Stimulated activated CD4-positive, alpha-beta T cell treated with anti-CD3 and anti-CD28 coated beads, Interleukin-15, amount 100 ng/mL, for 1 hour (primary cell): ENCODE measurements at places on chromosomes 13 and 19.

DNA sequence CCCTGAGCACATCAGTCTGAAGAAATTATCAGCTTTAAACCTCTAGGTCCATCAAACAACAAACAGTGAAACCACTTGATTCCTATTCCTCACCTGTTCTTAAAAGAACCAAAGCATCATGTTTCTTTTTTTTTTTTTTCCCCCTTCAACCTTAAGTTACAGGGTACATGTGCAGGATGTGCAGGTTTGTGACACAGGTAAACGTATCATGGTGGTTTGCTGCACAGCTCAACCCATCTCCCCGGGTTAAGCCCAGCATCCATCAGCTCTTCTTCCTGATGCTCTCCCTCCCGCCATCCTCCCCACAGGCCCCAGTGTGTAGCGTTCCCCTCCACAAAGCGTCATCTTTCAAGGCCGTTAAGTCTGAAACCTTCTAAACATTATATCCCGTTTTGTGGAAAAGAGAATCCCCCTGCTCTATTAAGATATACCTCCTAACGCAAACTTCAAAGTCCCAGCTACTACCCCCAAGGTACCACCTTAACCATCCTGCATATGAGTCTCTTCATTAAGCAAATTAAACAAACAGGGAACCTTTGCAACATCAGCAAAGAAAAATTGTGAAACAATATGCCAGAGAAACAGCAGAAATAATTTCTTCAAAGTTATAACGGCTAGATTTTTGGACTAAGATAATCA, 10.8 kb downstream of the USP12 start:
- no peak for DNase-seq

- no peak for DNase-seq
Observed at GRCh38 chr19:12967907-12968306, 1.5 kb upstream of the DAND5 start.

GRCh38 chr13:50843257-50844083, at the start of gene DLEU7:
Gene DLEU7 (minus strand): TSS chr13:50843692. CDS start chr13:50843646, 46 bp downstream.
- no peak for DNase-seq

DNA sequence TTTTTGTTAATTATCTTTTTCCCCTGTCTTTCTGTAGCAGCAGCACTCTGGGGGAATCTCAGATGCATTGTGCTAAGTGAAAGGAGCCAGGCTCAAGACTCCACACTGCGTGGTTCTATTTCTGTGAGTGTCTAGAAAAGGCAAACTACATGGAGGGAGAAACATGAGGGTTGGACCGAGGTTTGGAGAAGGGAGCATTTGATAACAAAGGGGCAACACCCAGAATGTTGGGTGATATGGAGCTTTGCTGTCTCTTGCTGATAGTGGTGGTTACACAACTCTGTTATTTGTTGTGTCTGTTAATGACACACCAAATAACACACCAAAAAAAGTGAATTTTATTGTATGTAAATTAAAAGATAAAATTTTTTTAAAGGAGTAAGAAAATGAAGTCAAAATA, 107.8 kb downstream of the COL4A2 start:
- DNase-seq: no peak
